ENCODE measurements at places on chromosomes 2 and 18.

DNA sequence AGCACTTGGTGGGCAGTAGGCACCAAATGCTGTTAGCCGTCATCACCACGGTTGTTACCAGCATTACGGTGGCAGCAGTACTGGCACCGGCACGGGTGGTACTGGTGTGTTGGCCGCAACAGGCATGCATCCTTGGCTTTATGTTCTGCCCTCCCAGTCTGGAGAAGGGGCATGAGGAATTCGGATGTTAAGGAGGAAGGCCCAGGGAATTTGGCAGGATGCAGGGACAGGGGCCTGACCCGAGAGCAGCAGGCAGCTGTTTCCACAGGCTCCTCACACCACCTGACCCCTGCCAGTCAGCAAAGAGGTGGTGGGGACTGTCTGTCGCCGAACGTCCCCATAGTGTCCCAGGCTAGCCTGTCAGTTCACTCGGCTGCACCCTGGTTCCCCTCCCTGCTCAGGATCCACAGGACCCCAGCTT, 79.0 kb downstream of the EDAR start:
- no peak for DNase-seq

DNA sequence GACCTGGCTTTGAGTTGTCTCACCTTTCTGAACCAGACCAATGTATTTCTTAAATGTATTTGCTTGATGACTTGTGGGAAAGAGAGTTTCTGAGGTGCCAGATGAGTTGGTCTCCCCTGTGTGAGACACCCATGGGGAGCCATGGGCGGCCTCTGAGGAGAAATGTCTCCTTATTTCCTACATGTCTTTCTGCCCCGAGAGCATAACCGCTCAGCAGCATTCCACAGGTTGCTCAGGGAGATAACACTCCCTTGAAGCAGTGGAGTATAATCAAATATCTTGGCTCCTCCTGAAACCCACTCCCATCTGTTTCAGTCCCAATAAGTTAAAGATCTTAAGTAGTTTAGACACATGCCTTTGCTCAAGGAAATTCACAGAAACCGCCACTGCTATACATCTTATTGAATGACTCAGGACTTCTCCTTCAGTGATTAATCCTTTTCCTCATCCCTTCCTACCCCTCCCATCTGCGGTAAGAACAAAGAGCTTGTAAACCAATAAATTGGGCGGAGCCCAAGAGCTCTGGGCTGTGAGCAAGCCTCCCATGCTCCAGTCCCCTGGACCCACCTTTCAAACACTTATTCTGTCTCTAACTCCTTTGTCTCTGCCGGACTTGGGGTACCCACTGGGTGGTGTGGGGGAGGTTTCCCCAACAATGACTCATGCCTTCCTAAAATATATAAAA, 285.5 kb upstream of the LRRTM4 start:
- DNase-seq: no peak

DNA sequence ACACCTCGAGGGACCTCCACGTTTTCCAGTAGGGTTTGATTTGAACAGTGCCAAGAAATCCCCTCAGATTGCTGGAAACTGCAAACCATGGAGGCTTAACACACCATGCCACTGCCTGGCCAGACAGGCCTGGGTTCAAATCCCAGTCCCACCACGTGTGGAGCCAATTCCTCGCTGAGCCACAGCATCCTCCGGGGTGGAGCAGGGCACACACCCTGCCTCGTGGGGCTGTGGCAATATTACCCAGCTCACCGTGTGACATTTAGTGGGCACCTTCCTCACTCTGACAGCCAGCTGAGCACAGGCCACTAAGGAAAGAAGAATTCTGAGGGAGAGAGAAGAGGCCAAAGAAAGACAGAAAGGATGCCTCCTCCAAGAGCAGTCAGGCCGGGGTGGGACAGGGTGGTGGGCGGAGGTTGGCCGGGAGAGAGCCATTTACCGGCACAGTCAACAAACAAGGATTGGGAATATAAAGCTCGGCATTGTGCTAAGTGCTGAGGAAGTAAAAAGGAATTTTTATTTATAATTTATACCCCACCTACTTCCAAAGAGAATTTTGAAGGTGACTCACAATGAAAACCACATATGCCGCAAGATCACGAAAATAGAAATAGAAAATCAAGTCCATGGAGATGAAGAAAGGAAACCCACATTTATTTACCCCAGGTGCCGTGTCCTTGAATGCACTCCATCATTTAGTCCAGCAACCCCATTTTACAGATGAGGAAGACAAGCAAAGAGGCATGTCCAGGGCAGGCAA, 111.5 kb downstream of the MCFD2 start:
- no peak for DNase-seq

GRCh38 chr2:207930747-207931146, 94.6 kb downstream of the PLEKHM3 start:
- no peak for DNase-seq

DNA sequence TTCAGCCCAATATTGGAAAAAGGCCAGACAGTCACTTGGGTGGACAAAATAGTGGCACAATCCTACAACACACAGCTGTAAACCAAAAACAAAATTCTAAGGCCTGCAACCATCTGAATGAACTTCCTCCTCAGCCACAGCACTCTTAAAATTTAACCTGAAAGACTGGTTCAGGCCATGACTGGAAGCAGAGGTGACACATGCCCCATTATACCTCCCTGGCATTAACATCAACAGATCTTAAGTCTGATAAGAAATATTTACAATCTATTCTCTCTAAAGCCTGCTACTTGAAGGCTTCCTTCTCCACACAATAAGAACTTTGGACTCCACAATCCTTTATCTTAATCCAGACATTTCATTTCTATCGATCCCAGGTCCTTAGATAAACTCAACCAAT, 192.4 kb upstream of the LRP1B start:
- no peak for DNase-seq

DNA sequence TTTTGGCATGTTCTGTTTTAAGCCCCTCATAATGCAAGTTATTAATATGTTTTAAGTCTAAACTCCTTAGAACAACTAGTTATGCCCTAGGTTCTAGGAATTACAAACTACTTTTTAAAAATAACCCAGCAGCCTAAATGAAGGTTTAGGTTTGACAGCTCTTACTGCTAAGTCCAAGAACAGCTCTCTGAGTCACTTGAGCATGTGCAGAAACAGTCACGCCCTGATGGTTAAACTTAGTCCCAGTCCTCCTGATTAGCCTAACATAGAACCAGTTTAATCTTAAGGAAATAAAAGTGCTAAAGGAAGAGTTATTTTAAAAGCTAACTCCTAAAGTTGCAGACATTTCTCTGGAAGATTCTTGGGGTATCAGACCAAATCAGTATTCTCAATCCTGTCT, 72.5 kb downstream of the RMDN2 start:
- no peak for DNase-seq

- no peak for DNase-seq
Measured at GRCh38 chr2:40304340-40304739, 147.6 kb downstream of the SLC8A1 start.

- no peak for DNase-seq
Measured at GRCh38 chr2:231583982-231584381, 8.7 kb upstream of the TEX44 start.

DNA sequence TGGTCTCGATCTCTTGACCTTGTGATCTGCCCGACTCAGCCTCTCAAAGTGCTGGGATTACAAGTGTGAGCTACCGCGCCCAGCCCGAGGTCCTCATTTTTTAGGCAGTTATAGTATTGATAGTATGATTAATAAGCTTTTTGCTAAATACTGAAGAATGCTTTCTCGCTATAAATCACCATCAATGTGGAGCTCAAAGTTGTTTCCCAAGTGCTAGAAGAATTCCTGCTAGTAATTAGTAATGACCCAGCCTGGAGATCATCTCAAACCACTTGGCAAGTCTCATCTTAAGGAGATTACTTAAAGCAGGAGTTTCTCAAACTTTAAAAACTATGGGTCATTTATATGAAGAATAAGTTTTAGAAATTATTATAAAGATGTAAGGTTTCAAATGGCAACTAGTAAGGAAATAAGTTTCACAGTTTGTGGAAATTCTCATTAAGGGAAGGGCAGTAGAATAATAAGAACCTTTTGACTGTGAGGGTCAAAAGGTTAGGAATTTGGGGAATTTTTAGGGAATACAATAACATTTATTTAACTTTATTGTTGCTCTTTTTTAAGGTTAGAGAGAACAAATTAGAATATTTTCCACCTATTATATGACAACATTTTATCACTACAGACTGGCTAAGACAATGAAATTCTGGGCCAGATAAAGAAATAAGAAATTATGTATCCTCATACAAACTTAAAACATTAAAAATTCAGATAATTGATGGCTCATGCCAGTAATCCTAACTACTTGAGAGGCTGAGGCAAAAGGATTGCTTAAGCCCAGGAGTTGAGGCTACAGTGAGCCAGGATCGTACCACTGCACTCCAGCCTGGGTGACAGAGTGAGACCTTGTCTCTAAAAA, 148.6 kb upstream of the MAP3K20 start:
- no peak for DNase-seq

- peak; percentile 63 for DNase-seq
Measured at GRCh38 chr2:179440642-179441251, 176.1 kb upstream of the SESTD1 start.

DNA sequence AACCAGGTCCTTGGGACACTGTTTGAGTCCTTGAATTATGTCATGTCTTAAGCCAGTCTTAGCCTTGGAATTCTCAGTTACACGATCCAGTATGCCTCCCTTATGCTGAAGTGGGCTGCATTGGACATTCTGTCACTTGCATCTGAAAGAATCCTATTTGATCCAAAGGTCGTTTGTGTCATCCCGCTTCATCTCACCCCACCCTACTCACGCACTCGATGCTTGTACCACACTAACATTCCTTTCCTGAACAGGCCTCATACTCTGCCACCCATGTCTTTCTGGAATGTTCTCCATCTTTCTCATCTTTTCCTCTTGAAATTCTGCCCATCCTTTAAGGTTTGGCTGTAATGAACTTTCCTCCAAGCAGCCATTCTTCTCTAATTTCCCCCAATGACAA, 27.9 kb upstream of the ZFP36L2 start:
- no peak for DNase-seq

DNA sequence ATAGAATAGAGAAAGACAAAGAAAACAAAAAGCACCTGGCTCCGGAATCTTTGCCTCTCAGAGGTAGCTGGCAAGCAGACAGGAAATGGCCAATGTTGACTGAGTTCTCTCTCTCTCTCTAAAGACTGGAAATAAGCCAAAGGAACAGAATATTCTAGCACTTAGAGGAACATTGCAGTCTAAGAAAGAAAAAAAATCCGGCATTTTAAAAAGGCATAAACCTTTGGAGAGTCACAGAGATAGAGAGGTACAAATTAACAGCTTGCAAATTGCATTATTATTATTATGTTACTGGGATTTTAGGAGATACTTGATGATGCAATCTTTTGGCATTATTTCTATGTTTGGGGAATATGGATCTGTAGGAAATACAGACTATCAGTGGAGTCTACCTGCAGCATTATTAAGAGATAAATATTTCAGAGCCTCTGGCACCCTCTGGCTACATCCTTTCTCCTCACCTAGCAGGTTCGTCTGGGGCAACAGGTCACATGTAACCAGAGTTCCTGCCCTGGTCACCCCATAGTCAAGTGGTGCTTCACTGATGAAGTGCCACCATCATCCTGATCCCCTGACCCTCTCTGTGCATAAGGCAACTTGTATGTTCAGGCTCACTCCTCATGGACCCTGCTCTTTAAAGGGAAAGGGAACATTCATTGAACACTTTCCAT, 318.9 kb upstream of the ACVR2A start:
- DNase-seq: no peak

GRCh38 chr2:11142330-11142729, 12.9 kb upstream of the SLC66A3 start:
- DNase-seq: no peak

DNA sequence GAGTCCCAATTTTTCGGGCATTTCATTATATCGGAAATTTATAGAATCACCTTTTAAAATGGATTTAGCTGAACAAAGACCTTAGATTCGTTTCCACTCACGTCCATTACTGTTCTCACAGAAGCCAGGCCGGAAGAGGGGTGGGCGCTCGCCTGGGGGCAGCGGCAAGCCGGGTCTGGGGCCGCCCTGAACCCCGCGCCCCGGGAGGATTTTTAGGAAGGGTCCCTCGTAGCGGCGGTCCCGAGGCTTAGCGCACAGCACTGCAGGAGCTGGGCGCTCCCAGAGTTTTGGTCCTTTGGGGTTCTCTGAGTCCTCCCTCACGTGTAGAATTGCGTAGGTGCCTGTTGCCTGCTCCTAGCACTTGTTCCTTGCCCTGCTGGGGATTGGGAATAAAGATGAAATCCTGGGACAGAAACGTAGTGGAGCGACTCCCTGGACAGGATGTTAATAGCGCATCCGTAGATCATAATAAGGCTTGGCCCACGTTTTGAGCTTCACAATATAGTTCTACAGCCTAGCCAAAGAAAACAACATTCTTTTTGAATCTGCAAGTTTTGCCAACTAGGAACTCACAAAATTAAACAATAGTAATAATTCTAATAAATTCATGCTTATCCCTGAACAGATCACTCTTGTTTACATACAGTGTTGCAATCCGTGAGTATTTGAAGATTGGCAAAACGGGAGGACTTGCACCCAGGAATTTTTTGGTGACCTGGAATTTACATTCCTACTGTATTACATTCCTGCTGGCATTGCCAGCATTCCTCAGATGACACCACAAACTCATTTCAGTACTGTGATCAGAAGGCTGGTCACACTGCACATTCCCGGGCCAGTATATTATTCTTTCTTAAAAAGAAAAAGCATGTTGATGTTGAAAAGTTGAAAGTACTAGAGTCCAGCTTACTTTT, 875 bp downstream of the C18orf63 start:
- no peak for DNase-seq

- no peak for DNase-seq
Measured at GRCh38 chr2:204551512-204551863, 6.2 kb downstream of the PARD3B start.

- DNase-seq: no peak
Measured at GRCh38 chr2:26692279-26692896, at the start of gene KCNK3. Gene KCNK3 (plus strand): TSS chr2:26692722. CDS start chr2:26692876, 154 bp downstream.

DNA sequence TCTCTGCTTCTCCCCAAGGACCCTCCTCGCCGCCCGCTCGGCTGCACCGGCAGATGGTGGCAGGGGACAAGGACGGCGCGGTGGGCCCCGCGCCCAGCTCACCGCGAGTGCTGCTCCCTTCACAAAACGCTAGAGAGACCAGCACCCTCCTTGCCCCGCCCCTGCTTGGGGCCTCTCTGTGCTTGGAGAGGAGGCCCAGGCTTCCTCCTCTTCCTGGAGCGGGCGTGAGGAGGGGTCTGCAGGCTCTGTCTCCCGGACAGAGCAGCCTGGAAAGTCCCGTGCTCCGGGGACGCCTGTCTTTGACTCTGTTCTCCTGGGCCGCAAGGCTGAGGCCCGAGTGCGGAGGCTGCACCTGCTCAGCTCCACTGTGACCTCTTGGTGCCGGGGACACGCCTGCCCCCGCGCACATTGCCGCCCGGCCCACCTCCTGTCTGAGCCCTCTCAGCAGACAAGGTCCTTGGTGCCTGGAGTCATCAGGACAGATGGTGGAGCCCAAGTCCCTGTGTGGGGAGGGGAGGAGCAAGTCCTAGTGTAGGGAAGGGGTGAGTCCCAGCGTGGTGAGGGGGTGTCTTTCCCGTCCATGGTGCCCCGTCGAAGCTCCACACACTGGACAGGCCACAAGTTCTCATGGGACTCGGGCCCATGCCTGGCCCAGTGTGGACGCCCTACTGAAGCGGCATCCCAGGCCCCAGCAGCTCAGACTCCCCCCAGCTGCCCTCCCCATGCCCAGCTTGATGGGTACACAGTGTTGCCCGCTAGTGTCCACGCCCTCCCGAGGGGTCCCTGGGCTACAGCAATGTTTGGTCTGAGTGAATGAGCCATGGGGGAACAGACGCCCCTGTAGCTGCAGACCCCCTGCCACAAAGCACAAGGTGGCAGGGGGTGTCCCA, 33.8 kb downstream of the RTP5 start:
- no peak for DNase-seq

Measured in inflammatory macrophage (primary cell).